ENCODE measurements at places on chromosomes 4 and X.

DNA sequence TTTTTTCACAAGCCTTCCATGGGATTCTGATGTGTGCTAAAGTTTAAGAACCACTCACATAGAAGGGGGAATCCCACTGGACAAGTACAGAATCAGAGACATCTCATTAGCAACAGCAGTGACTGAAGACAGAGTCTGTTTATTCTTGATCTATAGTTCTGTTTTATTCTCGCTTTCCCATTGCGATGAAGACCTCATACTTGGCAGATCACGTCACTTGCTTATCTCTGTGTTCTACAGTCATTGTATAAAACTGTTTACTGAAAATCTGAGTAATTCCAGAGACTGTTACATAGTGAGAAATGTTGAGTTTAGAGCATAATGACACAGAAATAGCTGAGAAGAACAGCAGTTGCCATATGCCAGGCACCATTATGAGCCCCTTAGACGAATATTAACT, 185.5 kb downstream of the PTTG2 start:
- DNase-seq, result no peak

DNA sequence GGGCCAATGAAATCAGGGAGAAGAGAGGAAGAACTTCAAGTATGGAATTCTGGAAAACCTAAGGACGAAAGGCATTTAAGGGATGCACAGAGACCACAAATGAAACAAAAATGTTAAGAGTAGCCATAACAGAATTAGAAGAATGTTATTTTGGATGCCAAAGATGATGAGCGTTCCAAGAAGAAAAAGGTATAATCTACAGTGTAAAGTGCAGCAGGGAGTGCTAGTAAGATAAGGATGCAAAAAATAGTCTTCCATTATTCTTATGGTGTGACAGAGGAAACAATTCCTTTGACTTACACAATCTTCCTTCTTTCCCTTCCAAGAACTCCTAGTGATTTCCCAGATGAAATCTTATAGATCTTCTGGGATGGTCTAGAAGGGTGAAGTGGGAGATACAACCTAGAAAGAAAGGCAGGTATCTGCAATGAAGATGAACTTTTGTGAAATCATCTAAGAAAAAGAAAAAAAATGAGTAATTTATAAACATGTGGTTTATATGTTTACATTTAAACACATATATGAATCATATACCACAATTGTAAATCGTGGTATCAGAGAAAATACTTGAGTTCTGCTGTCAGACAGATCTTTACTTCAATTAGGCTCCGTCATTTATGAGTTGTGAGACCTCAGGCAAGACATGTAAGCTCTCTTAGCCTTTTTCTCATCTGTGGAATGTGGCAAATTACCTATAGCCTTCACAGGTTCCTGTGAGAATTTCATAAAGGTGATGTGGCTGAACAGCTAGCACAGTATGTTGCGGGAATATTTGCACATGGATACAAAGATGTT, 8.1 kb downstream of the MORF4L2 start:
- DNase-seq, result no peak

- DNase-seq, result no peak
Measured at GRCh38 chr4:41620594-41621256, 82.8 kb downstream of the LIMCH1 start.

- DNase-seq, result no peak
Measured at GRCh38 chr4:151304226-151304625, 21.2 kb downstream of the SH3D19 start.

- peak; percentile 40 for DNase-seq
Measured at GRCh38 chrX:149540621-149541520, at the start of gene EOLA1. TSS of gene EOLA1 (plus strand) at chrX:149541012. CDS start at chrX:149545631, 4,619 bp downstream.

DNA sequence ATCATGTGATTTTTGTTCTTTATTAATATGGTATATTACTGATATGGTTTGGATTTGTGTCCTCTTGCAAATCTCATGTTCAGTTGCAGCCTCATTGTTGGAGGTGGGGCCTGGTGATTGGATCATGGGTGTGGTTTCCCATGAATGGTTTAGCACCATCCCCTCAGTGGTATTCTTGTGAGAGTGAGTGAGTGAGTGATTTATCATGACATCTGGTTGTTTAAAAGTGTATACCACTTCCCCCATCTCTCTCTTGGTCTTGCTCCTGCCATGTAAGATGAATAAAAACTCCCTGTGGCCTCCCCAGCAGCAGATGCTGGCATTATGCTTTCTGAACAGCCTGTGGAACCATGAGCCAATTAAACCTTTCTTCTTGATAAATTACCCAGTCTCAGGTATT, 111.5 kb downstream of the TAB3 start:
- DNase-seq, result no peak
